ENCODE measurements at places on chromosomes 12 and 14.

- DNase-seq = no peak
Measured at GRCh38 chr14:103949131-103949790, 6.9 kb upstream of the RD3L start.

GRCh38 chr12:127785986-127786590 is 480.9 kb upstream of the TMEM132C start:
- no peak for DNase-seq

- no peak for DNase-seq
Measured at GRCh38 chr14:99143793-99144192, 128.2 kb downstream of the BCL11B start.

GRCh38 chr12:92133795-92134637 is 11.6 kb downstream of the BTG1 start:
- DNase-seq = no peak

DNA sequence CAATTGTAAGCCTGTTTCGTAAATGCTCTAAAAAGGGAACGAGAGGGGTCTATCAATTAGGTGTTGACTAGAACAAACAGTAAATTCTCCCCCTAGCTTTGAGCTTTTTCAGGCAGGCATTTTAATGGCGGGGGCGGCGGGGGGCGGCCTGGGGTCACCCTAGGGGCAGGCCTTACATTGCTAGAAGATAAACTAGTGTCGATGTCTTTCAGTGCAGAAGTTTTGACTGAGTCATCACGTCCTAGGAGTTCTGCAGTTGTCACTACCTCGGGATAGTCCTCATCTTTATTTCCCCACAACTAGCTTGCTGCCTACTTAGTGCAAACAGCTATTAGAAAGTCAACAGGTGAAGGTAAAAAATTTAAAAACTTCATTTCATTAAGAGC is 1.6 kb downstream of the ATP6V1D start:
- DNase-seq = no peak

DNA sequence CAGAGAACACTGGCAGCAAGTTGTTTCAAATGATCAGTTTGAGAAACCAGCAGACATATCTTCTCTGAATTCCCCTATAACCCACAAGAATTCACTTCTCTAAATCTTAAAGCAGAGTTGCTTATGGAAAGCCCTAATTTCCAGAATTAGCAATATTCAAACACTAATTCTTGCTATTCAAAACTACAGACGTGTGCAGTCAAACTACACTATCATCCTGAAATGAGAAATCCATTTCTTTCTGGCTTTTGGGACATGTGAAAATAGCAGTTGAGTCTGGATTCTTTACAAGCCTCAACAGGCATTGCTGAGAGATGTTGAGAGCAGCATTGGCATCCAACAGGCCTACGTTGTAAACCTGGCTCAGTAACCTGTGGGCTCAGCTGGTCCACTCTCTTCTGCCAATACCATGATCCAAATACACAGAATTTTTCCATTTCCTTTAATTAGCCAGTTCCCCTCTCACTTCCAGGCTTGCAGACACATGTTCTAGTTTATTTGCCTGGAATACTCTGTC is 74.6 kb upstream of the TMTC1 start:
- DNase-seq = no peak

DNA sequence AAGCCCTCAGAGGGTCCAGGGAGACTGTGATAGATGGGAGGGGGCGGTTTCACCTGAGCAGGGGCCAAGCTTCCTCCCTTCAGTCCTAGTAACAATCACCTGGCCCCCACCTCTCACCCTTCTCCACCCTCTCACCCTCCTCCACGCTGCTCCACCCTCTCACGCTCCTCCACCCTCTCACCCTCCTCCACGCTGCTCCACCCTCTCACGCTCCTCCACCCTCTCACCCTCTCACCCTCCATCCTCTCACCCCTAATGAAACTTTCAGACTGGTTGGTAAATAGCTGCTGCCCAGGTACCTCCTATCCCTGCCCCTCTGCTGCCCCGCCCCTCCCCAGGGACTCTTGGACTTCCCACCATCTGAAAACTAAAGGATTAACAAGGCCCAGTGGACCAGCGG is 34.2 kb downstream of the NGB start:
- no peak for DNase-seq

DNA sequence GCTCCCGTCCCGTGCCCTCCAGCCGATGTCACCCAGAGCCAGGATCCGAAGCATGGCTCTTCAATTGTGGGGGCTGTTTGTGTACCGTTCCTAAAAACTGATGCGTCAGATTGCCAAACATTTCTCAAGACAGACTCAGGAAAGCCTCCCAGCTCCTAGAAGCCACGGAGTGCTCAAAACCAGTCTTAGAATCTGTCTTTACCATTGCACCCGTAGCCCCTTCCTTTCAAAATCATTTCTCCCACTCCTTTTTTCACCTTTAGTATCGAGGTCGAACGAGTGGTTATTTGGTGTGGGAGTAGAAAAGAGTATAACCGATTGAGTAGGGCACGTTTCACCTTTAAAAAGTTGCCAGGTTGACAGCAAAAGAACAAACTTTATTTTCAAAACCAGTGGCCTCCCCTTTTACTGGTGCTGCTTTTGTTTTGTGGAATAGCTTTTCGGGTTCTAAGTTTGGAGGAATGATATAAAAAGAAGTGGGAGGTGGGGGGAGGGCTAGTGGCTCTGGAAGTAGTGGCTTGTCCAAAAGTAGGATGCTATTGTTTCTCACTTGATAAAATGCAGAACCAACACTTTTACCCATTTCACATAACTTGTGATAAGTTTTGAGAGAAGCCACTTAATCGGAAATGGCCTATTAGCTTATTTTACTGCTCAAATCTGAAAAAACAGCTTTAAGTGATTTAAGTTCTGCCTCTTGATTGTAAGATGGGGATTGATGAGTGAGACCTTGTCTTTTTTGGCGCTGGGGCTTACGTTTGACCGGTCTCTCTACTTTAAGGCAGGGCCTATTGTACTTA is 803 bp downstream of the STK38L start:
- no peak for DNase-seq

Measured in NCI-H1092 treated with DMSO at 0.1 percent for 48 hours (cell line).